ENCODE measurements at places on chromosomes 2 and 18.
A peak's percentile ranks its signal among the peaks of the same experiment; 100 is the strongest.

DNA sequence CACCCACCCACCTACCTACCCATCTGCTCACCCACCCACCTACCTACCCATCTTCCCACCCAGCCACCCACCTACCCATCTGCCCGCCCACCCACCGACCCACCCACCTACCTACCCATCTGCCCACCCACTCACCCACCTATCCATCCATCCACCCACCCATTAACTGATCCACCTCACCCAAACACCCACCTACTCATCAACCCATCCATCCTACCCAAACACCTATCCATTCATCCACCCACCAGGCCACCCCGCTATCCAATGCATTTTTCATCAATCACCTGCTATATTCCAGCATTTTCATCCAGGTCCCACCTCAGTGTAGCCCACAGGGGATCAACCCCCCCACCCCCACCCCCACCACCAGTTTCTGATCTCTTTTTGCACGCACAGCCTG lies 121.8 kb downstream of the GLI2 start:
- no peak for DNase-seq

DNA sequence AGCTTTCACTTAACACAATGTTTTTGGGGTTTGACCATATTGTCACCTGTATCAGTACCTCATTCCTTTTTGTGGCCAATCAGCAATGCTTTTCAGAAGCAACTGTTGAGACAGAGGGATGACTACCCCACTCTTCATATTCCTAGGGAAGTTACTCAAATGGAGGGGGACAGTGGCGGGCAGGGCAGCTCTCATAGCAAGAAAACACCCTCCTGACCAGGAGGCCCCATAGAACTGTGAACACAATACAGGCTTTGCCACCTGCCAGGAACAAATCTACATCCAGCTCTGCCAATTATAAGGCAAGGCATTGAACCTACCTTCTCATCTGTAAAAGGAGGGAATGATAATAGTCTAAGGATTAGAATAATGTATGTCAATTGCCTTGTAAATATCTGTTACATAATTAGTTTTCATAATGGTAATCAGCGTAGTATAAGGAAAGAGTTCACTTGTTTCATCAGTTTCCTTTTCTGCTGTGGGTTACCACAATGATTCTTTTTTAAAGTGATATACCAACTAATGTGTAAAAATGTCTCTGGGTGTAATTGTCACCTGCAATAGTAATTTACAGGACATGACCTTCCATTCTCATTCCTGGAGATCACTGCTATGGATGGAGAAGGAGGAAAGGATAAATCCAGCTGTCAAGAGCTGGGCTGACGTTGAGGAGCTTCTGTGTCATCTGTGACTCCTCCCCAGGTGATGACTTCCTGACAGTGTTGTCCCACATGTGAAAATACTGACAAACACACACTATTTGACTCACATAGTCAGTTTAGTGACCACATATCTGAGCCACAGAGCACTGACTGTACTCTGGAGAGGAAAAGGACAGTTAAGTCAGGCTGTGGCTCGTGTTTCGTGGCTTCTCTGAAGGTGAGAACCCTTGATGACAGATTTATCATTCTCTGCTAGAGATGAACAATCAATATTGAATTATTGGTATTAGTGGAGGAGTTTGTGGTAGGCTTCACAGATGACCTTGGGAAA lies 13.5 kb downstream of the ALPK2 start:
- peak; percentile 62 for DNase-seq

DNA sequence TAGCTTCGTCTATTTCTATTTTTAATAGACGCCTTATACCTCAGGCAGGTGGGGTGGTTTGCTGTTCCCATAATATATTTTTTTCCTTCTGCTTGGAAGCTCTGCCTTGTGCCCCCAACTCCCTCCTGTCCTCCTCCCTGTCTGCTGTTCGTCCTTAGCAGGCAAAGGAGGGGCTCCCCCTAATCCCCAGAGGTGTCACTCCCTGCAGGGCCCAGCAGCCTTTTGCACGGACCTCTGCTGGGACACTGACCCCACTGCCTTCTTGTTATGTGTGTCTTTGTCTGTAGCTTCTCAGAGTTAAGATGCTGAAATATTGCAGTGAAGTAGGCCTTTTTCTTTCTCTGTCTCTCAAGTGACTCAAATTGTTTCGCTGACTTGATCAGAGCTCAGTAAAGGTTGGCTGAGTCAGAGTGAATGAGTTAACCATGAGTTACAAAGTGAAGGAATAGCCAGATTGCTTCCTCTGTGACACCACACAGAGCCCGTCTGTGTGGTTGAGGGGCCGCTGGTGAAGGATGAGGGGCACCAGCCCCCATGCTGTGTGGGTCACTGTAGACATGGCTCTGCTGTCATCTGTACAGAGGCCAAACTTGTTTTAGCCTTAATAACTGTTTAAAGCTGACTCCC lies 47.7 kb downstream of the PRKCE start:
- no peak for DNase-seq

GRCh38 chr2:64992218-64992617 lies 3.0 kb downstream of the SLC1A4 start:
- DNase-seq: no peak

GRCh38 chr18:75654386-75654785 lies 226.9 kb upstream of the SMIM21 start:
- DNase-seq: no peak

DNA sequence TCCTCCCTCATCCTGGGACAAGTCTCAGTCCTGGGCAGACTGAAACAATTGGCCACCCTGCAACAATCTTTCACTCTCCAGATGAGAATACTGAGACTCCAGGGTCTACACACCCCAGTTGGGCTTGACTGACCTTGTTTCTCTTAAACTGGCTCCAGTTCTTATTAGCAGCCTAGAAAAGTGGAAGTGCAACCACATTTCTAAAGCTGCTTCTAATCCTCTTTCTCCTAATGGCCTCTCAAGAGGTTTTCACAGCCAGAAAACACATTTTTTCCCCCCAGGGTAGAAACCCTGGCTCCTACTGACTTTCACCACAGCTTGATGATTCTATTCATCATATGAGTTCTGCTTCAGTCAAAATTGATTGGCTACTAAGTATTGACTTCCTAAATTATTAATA lies 45.8 kb downstream of the SLC4A5 start:
- no peak for DNase-seq

GRCh38 chr2:797993-798392 lies 120.8 kb upstream of the TMEM18 start:
- no peak for DNase-seq

- no peak for DNase-seq
Observed at GRCh38 chr2:121707920-121708361, 28.7 kb downstream of the NIFK start.

GRCh38 chr2:53874401-53874950 lies 14.7 kb upstream of the GPR75 start:
- no peak for DNase-seq

Data from CD4-positive, alpha-beta T cell treated with Interleukin-1 beta for 1 hour (primary cell).